ENCODE measurements at places on chromosomes 3 and 15.

- no peak for DNase-seq
Observed at GRCh38 chr15:98420837-98421236, 227.5 kb upstream of the IGF1R start.

GRCh38 chr15:56892659-56893363, 25.6 kb upstream of the TCF12 start:
- DNase-seq = peak; percentile 18

DNA sequence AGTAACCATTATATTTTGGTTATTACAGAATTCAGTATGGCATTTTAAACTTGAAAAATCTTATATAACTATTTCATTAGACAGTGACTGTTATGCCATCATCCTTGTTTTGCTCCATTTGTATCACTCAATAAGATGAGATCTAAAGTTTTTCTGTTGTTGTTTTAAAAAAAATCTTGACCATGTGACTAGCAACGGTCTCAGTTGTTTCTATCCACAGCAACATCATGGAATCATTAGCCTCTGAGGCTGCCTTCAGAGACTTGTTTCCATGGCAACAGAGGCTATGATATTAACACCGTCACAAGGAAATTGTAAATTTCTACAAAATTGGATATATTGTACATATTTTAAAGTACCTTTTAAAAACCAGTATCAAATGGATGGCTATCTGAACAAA, 129.8 kb downstream of the DLG1 start:
- peak; percentile 81 for DNase-seq

GRCh38 chr3:149226776-149227175, 5.1 kb upstream of the CP start:
- no peak for DNase-seq

DNA sequence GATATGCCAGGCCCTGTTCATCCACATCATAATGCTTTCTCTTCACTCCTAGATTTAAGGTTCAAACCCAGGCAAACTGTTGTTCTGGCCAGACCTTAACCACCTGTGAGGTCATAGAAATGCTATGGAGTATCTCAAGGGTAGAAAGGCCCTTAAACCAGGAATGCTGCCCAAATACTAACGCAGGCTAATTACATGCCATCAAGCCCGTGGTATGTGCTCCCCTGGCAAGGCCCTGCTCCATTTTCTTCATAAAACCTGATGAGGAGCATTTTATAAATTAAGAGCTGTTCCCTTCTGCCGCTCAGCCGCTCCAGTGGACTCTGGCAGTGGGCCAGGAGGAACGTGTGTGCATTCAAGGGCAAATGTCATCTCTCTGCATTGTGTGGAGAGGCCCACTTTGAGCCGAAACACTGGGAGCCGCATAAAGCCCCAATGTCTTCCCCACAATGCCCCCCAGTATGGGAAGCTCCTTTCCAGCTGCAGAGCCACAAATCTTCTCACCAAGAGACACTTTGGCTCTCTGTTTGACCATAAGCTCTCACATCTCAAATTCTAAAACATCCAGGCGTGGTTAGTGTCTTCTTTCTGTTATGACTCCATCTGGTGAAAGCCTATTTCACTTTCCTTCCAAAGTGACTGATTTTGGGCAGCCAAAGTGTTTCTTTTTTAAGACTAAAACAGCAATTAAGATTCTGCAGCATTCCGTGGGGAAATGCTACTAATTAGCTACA, 210.8 kb upstream of the NR2E3 start:
- peak; percentile 59 for DNase-seq

GRCh38 chr3:155032918-155033317, 47.2 kb upstream of the MME start:
- DNase-seq = peak; percentile 76

DNA sequence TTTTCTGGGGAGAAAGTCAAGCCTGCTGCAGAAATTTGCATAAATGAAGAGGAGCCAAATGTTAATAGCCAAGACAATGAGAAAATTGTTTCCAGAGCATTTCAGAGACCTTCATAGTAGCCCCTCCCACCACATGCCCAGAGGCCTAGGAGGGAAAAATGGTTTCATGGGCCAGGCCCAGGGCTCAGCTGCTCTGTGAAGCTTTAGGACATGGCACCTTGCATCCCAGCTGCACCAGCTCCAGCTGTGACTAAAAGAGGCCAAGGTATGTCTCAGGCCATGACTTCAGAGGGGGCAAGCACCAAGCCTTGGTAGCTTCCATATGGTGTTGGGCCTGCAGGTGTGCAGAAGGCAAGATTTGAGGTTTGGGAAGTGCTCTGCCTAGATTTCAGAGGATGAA, 258.8 kb upstream of the SATB1 start:
- no peak for DNase-seq

GRCh38 chr3:72907731-72908620, 20.1 kb downstream of the GXYLT2 start:
- DNase-seq = peak; percentile 99

All from AG10803 (cell line).